Cerebellar nuclear complex (tissue), 1 donor: ENCODE measurements at places on chromosomes 1 and 21.

DNA sequence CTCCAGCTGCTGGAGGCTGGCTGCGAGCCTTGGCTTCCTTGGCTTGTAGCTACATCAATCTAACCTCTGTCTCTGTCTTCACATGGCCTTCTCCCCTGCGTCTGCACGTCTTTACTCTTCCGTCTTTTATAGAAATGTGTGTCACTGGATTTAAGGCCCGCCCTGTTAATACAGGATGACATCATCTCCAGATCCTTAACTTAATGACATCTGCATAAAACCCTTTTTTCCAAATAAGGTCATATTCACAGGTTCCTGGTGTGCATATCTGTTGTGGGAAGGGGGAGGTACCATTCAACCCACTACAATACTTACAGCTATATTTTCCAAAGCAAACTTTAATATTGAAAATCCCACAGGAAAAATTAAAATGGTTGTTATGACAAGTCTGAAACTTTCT lies 165.3 kb upstream of the FOXD3 start:
- DNase-seq = no peak

GRCh38 chr1:11654137-11654938 lies at the start of the genes FBXO2 and FBXO44:
Gene FBXO2, minus strand, starts transcription at chr1:11654429. Its CDS starts 89 bp downstream, at chr1:11654340.
Gene FBXO44, plus strand, starts transcription at chr1:11654877. Its CDS starts 959 bp downstream, at chr1:11655836.
- DNase-seq = no peak

DNA sequence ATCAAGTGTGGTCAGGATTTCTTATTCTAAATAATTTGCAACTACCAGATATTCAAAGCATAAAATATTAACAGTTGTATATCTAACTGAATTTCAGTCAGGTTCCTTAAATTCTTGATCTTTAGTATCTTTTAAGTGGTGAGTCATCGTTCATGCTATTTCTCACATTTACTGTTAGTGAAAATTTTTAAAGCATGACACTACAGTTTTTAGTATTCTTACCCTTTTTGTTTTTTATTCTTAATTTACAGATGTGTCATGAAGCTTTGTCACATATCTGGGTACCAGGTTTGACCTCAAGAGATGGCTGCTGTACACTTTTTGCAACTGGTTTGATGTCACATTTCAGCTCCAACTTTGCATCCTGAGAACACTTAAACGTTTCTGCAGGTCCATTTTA lies 12.7 kb downstream of the AKIRIN1 start:
- no peak for DNase-seq

DNA sequence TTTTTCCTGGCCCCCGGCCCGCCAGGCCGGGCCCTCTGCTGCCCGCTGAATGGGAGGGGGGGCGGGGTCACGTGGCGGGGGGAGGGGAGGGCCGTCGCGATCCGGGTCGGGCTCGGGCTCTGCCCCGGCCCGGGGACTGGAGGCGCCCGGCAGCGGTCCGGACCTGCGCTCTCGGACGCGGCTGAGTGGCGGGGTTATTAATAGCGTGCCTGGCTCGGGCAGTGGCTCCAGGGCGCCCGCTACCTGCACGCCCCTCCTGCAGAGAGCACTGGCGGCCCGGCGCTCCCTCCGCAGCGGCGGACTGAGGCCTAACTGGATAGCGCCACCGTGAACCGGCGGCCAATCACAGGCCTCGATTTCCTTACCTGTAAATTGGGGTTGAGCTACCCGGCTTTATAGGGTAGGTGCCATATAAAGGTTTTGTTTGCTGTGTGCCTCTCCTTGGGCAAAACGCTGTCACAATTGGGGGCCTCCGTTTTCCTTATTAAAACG lies 28.1 kb downstream of the AHDC1 start:
- peak; percentile 38 for DNase-seq

- DNase-seq = no peak
Measured at GRCh38 chr1:159091607-159092031, 15.1 kb upstream of the AIM2 start.

DNA sequence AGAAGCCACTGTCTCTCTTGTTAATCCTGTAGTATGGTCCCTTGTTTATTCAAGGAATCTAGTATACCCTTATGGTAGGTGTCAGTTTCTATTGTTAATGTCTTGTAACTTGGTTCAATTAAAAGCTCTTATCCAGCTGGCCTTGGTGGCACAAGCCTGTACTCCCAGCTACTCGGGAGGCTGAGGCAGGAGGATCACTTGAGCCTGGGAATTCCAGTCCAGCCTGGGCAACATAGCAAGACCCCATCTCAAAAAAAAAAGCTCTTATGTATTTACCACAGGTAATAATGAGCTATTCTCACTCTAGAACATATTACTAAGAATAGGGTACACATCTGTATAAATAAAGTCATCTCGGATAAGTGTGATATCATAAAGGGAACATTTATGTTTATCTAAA lies 46.5 kb downstream of the TMEM200B start:
- DNase-seq = no peak

DNA sequence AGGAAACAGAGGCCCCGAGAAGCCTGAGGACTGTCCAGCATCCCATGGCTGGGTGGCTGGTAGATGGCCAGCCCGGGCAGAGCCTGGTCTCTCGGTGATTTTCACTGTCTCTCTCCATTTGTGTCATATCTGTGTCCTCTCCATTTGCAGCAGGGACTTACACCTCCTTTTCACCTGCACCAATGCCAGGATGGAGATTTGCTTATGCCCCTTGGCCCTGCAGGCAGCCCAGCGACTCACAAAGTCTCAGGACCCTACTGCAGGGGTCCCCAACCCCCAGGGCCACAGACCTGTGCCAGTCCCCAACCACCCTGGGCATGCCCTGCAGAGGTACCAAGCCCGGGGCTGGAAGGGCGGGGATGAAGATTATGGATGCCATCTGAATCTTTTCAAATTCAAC lies 201.6 kb downstream of the RHOU start:
- no peak for DNase-seq

DNA sequence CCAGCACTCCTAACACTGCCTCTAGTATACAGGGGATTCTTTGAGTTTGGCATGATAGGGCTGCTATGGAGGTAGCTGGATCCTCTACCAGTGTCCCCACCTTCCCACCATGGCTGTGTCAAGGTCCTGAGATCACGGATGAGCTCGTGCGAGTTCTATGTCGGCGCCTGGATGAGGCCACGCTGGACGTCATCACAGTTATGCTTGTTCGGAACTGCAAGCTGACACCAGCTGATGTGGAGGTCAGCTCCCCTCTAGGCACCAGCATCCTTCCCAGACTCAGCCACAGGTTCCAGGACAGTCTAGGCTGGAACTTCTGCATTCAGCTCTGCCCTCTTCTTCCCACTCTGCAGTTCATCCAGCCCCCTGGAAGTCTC lies 15.2 kb downstream of the HYI start:
- DNase-seq = no peak

DNA sequence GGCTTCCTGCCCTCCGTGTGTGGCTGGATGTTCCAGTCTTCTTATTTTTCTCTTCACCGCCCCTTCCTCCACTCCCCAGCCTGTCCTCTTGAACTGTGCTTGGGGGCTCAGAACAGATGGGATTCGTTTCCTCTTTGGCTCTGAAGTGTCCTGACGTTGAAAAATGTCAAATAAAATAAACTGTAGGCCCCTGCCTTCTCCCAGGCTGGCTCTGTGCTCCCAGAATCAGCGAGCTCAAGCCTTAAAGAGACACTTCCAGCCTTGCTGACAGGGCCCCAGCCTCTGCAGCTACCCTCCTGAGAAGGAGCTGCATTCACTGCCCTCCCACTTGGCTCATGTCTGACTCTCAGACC lies 104.2 kb upstream of the IPO9 start:
- DNase-seq = no peak

DNA sequence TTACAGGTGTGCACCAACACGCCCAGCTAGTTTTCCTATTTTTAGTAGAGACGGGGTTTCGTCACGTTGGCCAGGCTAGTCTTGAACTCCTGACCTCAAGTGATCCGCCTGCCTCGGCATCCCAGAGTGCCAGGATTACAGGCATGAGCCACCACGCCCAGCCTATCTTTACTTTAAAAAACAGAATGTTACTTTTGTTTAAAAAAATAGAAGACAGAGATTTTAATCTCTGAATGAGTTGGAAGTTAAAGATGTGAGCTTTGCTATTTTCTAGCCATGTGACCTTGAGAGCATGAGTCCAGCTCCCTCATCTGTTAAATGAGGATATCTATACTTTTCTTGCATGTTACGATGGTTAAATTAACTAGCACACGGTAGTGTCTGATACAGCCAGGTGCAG lies 3.9 kb upstream of the PUM1 start:
- no peak for DNase-seq

DNA sequence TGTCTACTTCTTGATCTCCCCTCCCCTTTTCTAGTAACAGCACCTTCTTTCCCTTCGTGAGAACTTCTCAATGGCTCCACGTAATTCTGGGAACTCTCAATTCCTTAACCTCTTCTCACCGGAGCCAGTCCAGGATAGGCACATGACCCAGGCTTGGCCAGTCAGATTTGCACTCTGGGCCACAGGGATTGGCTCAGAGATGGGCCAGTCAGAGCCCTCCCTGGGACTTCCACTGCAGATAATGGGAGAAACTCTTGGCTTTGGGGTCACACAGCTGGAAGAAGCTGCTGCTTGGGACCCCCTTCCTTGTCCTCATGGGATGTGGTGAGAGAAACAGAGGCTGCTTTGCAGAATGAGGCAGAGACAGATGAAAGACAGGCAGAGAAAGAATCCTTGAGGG lies 302.3 kb downstream of the PTPRU start:
- no peak for DNase-seq

GRCh38 chr1:208344202-208344857 lies 100.1 kb upstream of the PLXNA2 start:
- no peak for DNase-seq

- DNase-seq = no peak
Measured at GRCh38 chr21:28233536-28234220, 759.0 kb downstream of the LTN1 start.

GRCh38 chr1:203778146-203778545 lies 13.2 kb downstream of the LAX1 start:
- no peak for DNase-seq

DNA sequence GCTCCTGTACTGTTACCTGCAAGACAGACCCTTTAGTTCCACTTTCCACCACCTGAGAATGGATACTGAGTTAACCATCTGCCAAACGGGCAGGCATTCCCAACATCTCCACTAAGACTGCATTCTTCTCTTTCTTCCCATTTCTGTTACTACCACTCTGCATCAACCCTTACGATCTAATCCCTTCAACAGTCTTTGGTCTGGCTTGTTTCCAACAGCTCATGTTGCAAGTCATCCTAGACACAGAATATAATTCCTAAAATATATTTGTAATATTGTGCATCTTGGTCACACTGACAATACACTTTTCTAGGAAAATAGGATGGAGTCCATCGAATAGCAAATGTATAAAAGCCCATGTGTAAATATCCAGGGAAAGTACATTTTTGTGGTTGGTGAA lies 166.7 kb downstream of the SIPA1L2 start:
- DNase-seq = no peak

GRCh38 chr1:116182019-116182714 lies 71.0 kb downstream of the MAB21L3 start:
- no peak for DNase-seq

DNA sequence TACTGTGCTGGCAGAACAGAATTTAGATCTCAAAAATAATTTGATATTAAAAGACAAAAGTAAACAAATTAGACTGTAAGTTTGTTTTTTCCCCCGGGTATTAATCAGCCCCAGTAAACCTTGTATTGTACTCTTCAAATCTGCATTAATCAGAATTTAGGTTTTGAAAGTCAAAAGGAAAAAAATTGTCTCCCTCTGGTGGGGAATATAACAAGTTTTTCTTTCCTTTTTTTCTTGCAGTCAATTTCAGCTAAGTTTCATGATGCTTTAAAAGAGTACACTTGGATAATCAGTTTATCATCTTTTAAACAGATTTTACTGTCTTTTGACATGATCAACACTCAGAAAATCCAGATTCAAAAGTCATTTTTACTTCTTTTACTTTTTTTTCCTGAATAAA lies 134.5 kb upstream of the PKN2 start:
- no peak for DNase-seq

DNA sequence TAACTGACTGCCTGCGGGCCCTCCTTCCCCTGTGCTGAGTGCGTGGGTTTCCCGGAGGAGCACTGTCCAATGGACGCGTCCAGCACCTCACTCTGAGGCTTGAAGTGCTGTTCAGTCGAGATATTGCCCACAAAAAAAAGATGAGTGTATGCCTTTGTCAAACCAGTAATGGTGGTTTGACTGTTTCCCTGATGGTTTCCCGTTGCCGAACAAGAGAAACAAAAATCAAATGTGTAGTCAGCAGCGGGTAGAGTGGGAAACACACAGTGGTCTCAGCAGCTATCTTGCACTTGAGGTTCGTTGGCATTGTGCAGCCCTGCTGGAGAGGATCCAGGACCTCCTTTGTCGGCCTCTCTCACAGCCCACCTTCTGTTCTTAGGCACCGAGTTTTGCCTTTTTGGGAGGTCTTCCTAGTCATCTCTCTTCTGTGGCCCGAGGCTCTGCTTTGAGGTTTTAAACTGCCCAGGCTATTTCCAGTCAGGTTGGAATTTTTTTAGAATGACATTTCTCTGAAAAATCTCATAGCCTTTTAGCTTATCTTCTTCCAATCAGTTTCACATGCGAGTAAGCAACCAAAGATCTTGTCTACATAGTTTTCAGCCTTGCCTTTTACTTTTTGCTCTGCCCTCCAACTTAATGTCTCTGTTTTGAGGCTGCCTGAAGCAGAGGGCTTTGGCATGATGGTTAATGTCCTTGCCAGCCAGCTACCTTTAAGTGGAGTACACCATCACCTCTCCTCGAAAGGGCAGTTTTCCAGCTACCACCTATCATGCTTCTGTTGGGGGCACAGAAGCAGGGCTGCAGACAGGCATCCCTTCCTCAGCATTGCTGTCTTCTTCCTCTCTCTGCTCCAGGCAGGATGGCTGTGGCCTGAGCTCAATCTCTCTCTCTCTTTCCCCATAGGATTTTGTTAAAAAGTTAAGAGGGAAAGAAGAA lies 132.3 kb downstream of the URB2 start:
- no peak for DNase-seq

DNA sequence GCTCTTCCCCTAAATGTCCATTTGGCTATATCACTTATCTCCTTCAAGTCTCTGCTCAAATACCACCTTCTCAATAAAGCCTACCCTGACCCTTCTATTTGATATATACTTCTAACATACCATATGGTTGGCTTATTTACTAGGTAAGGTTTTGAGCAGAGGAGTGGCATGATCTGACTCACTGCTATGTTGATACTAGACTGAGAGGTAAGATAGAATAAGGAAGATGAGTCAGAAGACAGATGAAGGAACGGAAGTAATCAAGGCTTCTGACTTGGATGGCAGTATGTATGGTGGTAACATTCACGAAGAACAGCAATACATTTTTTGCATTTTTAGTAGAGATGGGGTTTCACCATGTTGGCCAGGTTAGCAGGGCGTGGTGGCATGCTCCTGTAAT lies 4.8 kb upstream of the HRNR start:
- no peak for DNase-seq
